ENCODE measurements at places on chromosomes 13 and 19. TPM values are rescaled to one million over a fixed set of nuclear protein-coding genes. Genes with fewer than 3 reads are reported as not detected.

DNA sequence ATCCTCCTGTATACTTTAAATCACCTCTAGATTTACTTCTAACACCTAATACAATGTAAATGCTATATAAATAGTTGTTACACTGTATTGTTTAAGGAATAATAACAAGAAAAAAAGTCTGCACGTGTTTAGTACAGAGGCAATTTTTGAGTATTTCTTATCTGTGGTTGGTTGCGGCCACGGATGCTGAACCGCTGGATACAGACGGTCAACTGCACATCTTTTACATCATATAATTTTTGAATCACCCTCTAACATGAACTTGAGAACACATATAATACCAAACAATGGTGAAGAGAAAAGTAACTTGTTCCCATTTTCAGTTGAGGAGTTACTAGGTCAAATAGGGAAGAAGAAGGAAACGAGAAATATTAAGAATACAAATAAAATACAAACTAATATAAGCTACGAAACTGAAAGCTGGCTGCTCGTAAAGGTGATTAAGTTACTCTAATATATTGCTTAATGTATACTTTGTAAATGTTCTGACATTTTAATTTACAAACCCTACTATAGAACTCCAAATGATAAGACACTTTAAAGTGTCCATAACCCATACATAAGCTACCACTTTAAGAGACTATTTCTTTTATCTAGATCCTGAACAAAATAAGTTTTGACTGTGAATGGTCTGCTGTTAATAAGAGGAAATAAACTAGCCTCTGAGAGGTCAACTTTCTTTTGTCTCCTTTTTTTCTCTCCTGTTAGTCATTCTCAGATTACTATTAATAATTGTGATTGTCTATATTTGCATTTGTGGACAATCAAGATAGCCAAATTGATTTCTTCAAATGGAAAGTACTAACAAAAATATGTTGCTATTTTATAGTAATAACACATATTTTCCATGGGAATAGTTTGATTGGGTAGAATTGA lies 457.4 kb downstream of the DIAPH3 start:
- DNase-seq: no peak

DNA sequence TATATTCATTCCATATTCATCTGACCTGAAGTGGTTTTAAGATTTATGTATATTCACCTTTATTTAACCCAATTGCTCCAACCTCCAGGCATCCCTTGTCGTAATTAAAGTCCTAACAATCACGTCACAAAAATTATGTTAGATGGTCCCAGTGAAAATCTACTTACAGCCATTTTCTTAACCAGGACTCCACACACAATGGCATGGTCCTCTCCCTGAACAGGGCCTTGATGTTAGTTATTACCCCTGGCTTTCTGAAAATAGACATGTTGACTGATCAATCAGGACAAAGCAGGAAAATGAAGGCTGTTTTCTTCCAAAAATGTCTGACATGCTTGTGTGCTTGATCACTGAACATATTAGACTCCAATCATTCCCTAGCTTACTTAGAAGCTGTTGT lies 542.7 kb upstream of the SLITRK5 start:
- DNase-seq: no peak

- no peak for DNase-seq
Observed at GRCh38 chr19:17796013-17796837, 1.3 kb downstream of the B3GNT3 start.

DNA sequence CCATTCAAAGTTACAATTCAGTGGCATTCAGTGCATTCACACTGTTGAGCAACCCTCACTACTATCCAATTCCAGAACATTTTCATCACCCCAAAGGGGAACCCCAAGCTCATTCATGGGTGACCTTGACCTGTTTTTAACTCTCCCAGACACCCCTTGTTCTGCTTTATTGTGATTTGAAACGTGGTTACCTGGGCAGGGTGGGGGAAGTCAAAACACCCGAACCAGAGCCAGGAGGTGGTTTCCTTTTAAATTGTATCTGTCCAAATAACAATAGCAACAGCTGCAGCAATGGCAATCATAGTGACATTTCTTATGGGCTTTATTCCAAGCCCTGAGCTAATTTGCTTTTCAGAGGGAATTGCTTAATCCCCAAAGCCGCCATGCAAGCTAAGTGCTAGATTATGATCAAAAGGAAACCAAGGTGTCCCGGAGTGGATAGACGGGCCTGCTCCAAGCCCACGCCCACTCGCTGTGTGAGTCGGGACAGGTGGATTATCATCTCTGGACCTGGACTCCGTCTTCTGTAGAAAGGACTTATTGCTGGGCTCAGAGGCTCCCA lies 6.1 kb downstream of the PTGIR start:
- DNase-seq: no peak

DNA sequence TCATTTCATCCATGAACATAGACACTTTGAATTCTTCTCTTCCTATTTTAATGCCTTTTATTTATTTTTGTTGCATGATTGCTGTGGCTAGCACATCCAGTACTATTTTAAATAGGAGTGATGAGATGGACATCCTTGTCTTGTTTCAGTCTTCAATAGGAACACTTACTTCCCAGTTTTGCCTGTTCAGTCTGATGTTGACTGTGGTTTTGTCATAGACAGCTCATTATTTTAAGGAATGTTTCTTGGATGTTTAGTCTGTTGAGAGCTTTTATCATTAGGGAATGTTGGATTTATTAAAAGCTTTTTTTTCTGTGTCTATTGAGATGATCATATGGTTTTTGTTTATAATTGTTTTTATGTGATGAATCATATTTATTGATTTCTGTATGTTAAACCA lies 586.6 kb downstream of the SLITRK1 start:
- no peak for DNase-seq

RNF17 gene
- not detected for total RNA-seq

PNMA8C gene
- total RNA-seq: 0.16 TPM

DNA sequence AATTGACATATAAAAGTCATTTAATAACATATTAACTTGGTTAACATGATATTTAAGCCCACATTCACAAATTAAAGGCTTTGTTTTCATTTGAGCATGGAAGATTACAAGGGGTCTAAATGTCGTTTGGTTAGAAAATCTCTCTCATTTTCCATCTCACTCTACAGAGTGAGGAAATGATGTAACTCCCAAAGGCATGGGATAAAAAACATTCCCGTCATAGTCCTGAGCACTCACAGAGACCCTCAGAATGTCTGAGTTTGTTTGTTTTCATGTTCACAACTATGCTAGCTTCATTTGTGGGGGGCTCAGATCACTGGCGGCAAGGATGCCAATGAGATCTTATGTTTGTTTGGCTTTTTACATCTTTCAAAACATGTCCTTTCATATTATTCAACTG lies 307.5 kb downstream of the TBC1D4 start:
- no peak for DNase-seq

DNA sequence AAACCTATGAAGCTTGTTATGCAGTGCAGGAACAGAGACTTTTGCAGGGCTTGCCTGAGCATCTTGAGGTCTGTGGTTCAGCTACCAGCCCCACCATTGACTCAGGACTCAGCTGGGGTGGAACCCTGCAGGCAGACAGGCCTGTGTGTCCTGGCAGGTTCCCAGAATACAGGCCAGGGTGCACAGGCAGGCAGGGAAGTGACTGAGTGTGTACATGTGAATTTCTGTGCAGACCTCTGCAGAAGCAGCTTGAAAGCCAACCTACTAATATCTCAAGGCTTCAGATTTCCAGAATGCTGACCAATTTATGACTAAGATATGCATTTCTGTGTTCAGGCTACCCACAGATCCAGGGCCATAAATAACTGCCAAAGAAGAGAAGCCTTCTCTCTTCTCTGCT lies 254.4 kb downstream of the DLEU7 start:
- no peak for DNase-seq

GRCh38 chr19:3012621-3013262 lies 16.3 kb downstream of the TLE2 start:
- DNase-seq: no peak

DLEU7 gene
- 1.9 TPM for total RNA-seq

GRCh38 chr13:86554066-86554465 lies 754.8 kb upstream of the SLITRK6 start:
- no peak for DNase-seq

GRWD1 gene
- 21.5 TPM for total RNA-seq

GRCh38 chr19:17757125-17757524 lies 5.8 kb downstream of the FCHO1 start:
- DNase-seq: no peak

PSPN gene
- total RNA-seq: 1.9 TPM

GRCh38 chr19:10636304-10636972 lies 11.1 kb downstream of the SLC44A2 start:
- no peak for DNase-seq

C13orf42 gene
- 0.16 TPM for total RNA-seq

- DNase-seq: peak; percentile 48
Observed at GRCh38 chr13:112781881-112782361, 92.1 kb downstream of the ATP11A start.

VSTM1 gene
- 0.44 TPM for total RNA-seq

ZNF546 gene
- total RNA-seq: 5.1 TPM

- no peak for DNase-seq
Observed at GRCh38 chr19:34336781-34337271, 28.2 kb upstream of the GPI start.

DNA sequence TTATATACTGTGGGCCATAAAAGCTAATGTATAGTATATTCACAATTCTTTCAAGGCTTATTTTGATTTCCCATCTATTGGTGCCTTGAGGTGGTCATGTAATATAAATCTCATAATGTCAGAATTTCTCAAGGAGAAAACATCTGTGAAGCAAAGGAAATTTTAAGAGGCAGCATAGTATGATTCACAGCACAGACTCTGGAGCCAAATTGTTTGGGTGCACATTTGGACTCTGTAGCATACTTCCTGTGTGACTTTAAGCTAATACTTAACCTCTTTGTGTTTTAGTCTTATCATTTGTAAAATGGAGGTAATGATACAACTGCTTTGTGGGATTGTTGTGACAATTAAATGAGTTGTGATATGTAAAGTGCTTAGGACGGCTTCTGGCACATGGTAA lies 67.6 kb downstream of the PIBF1 start:
- no peak for DNase-seq

NTN5 gene
- total RNA-seq: 0.29 TPM

LHFPL6 gene
- total RNA-seq: 50.5 TPM

GRCh38 chr19:3071768-3072167 lies 9.5 kb upstream of the TLE5 start:
- DNase-seq: no peak

GRCh38 chr19:17107546-17108452 lies 32.2 kb downstream of the MYO9B start:
- no peak for DNase-seq

- no peak for DNase-seq
Observed at GRCh38 chr19:27922970-27923369, 1290.0 kb downstream of the UQCRFS1 start.

- DNase-seq: no peak
Observed at GRCh38 chr13:44972956-44973581, 16.2 kb downstream of the NUFIP1 start.

DNA sequence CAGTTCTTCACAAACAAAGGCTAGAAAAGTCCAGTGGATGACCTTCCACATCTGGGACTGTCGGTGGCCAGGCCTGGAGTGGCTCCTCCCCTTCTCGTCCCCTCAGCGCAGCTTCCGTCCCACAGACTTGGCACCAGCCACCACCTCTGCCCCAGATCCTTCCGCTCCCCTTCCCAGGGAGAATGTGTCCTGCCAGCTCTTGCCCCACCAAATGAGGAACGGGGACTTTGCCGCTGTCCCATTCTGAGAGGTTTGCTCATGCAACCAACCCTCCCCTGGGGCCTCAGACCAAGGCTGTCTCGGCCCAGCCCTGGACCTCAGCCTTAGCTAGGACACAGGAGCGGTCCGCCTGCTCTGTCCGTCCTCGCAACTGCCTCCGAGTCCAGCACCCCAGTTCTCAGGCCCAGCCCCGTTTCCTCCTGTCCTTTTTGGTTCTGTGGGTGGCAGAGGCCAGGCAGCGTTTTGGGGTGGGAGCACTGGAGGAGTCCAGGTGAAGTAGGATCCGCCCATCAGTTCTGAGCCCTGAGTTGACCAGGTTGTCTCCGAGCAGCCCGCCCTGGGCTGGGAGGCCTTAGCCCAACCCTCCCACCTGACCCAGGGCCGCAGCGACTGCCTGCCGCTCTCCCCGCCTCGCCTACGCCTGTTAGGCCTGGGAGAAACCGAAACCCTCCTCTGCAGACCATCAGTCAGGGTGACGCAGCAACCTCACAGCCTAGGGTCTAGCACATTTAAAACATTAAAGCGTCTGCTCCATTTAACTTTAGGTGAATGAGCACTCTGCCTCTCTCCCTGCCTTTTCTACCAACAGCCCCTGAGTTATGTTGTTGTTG lies 284.3 kb downstream of the FOXO1 start:
- no peak for DNase-seq

GRCh38 chr13:23778002-23778652 lies 111.1 kb downstream of the MIPEP start:
- peak; percentile 83 for DNase-seq

DNA sequence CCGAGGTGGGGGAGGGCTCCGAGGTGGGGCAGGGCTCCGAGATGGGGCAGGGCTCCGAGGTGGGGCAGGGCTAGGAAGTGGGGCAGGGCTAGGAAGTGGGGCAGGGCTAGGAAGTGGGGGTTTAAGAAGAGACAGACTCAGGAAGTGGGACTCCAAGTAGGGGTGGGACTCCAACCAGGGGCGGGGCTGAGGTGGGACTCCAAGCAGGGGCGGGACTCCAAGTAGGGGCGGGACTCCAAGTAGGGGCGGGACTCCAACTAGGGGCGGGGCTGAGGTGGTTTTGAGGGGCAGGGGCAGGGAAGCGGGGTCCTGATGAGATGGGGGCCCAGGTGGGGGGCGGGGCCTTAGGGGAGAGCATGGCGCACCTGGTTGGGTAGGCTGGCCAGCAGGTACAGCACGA lies 13.6 kb downstream of the CFD start:
- DNase-seq: no peak

GRCh38 chr13:27654059-27654458 lies 32.4 kb downstream of the POLR1D start:
- no peak for DNase-seq

GRCh38 chr19:38759590-38760003 lies 13.7 kb downstream of the LGALS7 start:
- no peak for DNase-seq

- DNase-seq: no peak
Observed at GRCh38 chr13:46747031-46747820, 49.7 kb downstream of the ESD start.

PRRG2 gene
- total RNA-seq: 13.6 TPM

DNA sequence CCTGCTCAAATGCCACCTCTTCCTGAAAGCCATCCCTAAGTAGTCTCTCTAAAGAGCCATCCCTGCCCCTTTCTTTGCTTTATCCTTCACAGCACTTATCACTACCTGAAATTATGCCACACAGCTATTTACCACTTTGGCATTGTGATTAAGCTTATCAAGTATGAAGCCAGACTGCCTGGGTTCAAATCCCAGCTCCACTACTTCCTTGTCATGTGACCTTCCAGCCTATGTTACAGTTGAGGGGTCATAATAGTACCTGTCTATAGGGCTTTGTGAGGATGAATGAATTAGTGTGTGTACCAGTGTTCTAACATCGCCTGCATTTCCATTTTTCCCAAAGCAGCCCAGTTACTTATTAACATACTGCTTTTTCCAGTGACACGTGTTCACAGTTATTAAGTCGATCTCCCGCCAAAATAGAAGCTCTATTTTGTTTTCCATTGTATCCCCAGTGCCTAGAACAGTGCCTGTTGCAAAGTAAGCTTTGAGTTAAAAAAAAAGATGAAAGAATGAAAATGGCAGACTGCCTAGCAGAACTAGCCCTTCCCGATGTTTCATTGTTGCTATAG lies 32.8 kb downstream of the ZSWIM9 start:
- no peak for DNase-seq

LCP1 gene
- 119 TPM for total RNA-seq
